HCEC 1CT (cell line): ENCODE measurements at places on chromosomes 12 and 14.

- no peak for DNase-seq
These were observed 431.9 kb downstream of the BCL11B start for GRCh38 chr14:98840091-98840490.

DNA sequence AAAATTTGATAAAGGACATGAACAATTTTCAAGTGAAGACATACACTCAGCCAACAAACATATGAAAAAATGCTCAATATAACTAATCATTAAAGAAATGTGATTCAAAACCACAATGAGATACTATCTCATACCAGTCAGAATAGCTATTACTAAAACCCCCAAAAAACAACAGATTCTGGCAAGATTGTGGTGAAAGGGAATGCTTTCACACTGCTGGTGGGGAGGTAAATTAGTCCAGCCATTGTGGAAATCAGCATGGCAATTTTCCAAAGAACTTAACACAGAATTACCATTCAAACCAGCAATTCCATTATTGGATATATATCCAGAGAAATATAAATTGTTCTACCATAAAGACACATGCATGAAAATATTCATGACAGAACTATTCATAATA lies 18.7 kb upstream of the TAS2R14 start:
- no peak for DNase-seq

DNA sequence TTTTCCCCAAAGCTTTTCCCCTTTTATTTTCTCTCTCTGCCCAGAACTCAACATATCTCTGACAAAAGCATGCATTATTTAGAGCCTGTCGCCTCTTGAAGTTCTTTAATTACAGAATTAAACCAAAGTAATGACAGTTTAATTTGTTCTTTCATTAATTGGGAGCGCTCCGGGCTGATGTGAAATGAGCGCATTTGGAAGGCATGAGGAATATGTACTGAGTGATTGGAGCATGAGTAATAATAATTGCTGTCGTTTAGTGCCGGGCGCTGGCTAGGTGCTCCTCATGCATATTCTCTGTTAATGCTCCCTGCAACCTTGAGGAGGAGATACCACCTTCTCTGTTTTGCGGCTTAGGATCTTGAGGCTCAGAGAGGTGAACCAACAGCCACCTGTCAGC lies 120.5 kb downstream of the SLC25A47 start:
- peak; percentile 52 for DNase-seq

GRCh38 chr14:68528040-68528687 lies 264.7 kb downstream of the ZFP36L1 start:
- DNase-seq, result no peak

DNA sequence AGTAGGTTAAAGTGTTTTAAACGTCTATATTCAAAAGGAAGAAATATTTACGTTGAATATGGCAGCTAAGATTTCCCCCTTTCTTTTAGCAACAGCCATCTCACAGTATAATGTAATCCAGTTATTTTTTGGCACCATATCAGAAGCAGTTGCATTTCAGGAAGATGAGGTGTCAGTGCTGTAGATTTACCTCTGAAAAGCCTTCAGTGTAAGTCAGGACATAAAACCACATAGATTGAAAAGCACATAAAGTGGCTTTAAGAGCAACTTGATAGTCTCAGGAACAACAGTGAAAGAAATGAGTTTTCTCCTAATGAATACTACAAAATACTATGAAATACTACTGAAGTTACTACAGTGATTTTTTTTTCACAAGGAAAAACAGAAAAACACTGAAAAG lies 6.9 kb downstream of the MLH3 start:
- DNase-seq, result peak; percentile 71

GRCh38 chr12:67531051-67531450 lies 117.5 kb upstream of the DYRK2 start:
- DNase-seq, result no peak

DNA sequence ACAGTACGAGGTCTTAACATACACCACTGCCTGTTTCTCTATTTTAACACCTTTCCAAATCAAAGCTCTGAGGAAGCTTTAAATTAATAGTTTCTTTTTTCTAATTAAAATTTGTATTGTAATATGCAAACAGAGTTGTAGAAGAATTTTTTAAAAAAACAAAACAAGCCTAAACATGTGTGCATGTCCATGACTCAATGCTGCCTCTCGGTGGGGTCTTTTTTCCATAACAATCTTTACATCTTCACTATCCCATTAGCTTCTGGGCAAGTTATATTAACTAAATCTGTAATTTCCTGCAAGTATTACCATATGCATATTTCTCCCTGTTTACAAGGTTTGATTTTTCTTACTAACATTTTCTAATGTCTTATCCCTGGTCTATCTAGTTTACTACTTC lies 143.9 kb upstream of the NAV3 start:
- DNase-seq, result no peak

GRCh38 chr14:94163796-94164195 lies 10.3 kb upstream of the PPP4R4 start:
- DNase-seq, result no peak

GRCh38 chr12:4939418-4940023 lies 29.8 kb downstream of the KCNA1 start:
- DNase-seq, result no peak

GRCh38 chr14:54712465-54713200 lies 145.7 kb downstream of the SAMD4A start:
- DNase-seq, result peak; percentile 72

DNA sequence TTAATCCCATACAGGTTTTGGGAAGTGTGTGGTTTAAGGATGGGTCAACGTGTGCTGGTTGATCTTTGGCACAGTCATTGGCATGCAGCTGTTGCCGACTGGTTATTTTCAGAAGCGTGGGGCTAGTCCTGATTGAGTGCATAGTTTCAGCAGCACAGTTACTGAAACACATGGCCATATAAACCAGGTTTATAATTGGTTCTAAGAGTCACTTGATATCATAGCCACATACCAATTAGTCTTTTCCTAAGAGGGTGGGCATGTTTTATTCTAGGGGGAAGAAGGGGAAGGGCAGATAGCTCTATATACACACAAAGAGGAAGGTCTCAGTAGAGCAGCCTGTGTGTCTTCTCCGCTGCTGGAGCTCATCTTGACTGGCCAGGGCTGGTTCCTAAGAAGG lies 11.0 kb upstream of the RPS6KL1 start:
- peak; percentile 15 for DNase-seq

- DNase-seq, result no peak
These were observed 101.3 kb downstream of the SLC6A15 start for GRCh38 chr12:84811291-84811690.

DNA sequence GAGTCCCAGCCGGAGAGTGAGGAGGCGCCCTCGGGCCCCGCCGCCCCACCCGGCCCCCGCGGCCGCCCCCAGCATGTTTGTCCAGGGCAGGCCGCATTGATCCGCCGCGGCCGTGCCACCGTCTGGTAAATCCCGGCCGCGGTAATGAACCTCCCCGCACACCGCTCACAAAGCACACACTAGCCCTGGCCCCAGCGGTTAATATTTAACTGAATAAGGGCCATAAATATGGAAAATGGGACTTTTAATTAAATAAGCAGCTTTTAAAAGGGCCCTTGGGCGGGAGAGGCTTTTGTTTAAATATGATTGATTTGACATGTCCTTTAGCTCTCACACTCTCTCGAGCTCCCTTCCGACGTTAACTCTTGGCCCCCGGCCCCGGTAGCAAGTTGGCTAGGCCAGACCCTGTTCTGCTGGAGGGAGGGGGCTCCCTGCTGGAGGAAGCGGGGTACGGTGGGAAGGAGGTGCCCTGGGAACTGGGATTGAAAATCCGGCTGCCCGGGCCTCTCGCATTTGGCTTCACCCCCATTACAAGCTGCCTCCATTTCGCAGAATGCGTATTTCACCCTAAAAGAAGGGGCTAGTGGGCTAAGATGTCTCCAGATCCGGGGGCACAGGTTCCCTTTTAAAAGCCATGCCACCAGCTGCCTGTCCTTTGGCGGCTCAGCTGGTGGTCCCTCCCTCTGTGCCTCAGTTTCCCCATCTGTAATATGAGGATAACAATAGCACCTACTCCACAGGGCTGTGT lies 199.8 kb downstream of the RBM19 start:
- no peak for DNase-seq

- no peak for DNase-seq
These were observed 49.6 kb upstream of the GPR68 start for GRCh38 chr14:91294153-91294552.

DNA sequence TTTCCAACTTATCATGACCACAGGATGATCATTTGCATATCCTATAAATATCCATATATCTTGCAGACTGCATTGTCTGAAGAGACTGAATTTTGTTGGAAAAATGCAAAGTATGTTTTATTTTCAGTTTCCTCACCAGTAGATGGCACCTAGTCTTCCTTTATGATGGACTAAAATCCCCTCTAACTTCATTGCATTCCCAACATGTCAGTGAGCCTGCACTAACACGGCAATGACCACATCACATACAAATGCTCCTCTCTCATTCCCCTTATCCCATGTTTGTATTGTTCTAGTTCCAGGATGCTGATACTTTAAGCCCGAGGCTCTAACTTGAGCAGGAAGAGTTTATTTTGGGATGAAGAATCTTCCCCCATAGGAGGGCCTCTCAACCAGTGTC lies 24.7 kb upstream of the MYBPC1 start:
- DNase-seq, result peak; percentile 29

DNA sequence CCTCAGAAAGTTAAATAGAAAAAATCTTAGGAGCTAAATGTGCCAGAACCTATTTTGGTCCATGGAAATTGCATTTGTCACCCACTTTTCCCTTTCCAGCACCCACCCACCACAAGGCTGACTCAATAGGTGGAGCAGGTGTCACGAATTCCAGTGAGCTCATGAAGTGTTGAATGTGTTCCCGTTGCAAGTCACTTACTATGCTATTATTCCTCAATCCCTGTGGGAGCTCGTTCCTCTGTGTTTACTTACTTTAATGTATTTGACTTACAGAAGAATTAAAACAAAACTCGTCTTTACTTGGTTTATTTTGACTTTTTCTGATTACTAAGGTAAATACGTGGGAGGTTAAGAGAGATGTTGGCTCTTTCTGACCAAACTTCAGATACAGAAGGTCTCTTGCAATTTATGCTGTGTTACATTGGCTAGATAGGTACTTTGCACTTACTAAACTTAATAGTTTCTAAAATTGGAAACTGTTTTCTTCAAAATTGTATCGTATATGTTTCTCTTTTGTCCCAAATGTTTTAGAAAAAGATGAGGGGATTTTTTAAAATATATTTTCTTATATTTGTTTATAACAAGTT lies 269.4 kb upstream of the NOVA1 start:
- DNase-seq, result peak; percentile 15

DNA sequence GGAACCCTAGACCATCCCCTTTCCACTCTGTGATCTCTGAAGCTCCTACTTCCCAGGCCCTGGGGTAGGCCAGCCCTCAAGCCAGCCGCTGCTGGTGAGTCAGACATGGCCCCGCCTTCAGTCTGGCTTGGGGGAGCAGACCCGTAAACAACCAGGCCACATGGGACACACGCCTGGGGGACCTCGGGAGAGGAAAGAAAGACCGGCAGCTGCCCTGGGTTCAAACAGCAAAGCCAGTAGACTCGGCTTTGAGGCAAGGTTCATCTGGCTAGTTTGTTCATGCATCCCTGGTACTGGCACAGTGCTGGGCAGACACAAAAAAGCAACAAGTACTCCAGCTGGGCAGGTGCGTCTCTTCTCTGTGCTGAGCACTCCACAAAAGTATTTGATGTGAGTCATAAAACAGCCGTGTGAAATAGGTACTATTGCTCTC lies 101.9 kb downstream of the SETD3 start:
- DNase-seq, result peak; percentile 47

DNA sequence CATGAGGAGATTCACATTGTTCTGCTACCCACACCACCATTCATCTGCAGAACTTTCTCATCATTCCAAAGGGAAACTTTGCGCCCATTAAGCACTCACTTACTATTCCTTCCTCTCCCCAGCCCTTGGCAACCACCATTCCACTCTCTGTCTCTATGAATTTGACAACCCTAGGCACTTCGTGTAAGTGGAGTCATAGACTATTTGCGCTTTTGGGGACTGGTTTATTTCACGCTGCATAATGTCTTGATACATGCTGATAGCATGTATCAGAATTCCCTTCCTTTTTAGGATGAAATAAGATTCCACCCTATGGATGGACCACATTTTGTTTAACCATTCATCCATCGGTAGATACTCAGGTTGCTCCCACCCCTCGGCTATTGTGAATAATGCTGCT lies 4.5 kb upstream of the EML1 start:
- DNase-seq, result no peak

DNA sequence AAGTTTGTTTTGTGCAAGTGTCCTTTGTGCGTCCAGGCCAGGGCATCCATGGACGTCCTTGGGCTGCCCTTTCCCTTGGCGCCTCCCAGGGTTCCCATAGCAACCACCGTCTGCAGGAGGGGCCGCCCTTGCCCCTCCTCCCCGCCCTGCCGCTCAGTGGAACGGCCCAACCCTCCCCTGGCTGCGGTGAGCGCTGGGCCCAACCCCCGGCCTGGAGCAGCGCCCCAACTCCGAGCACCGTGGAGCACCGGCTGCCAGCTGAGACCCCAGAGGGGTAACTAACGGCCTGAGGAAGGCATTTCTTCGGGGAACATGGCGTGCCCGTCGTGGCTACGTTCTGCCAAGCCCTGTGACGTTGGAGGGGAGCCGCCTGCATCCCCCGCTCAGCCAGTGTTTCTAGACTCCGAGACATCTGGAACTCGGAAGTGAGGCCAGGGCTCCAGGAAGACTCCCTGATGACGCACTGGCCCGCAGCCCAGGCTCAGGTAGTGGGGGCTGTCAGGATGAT lies 5.3 kb upstream of the ACACB start:
- peak; percentile 83 for DNase-seq

DNA sequence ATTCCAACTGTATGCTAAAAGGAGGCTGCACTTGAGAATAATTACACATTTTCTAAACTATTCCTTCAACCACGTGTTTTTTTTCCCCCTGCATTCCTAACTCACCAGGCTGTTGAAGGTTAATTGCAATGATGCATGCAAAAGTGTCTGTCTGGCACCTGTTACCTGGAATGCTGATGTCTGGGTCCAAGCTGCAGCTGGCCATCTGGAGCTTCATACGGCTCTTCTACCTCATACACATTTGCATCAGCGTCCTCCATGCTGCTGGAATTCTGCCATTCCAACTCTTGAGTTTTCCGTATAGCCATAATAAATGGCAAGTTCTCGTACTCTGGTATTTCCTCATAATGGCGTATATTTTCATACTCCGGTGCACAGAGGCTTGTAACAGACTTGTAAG lies 8.6 kb downstream of the FGD6 start:
- DNase-seq, result no peak

- DNase-seq, result no peak
These were observed 1.1 kb upstream of the HOXC4 start for GRCh38 chr12:54052438-54053002.

- DNase-seq, result no peak
These were observed 23.9 kb downstream of the TC2N start for GRCh38 chr14:91843437-91843836.

GRCh38 chr12:113405694-113406093 lies 2.0 kb upstream of the SDS start:
- DNase-seq, result no peak

DNA sequence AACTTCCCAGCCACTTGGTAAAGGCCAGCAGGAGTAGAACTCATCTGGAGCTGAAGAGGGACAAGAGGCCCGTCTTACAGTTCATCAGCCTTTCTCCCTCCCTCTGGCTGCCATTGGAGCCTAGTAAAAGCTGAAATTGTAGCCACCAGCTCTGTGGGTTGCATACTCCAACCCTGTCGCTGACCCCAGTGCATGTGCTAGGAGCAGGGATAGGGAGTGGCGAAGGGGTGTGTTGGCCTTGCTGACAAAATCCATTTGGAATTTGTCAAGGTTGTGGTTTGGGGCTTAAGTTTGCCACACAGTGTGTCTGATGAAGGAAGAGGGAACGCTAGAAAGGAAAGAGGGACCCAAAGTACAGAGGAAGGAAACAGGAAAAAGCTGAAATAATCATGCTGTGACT lies 4.0 kb upstream of the ARF3 start:
- no peak for DNase-seq
